Pancreas (tissue), 10 donors: ENCODE measurements at places on chromosomes 2 and 18.

DNA sequence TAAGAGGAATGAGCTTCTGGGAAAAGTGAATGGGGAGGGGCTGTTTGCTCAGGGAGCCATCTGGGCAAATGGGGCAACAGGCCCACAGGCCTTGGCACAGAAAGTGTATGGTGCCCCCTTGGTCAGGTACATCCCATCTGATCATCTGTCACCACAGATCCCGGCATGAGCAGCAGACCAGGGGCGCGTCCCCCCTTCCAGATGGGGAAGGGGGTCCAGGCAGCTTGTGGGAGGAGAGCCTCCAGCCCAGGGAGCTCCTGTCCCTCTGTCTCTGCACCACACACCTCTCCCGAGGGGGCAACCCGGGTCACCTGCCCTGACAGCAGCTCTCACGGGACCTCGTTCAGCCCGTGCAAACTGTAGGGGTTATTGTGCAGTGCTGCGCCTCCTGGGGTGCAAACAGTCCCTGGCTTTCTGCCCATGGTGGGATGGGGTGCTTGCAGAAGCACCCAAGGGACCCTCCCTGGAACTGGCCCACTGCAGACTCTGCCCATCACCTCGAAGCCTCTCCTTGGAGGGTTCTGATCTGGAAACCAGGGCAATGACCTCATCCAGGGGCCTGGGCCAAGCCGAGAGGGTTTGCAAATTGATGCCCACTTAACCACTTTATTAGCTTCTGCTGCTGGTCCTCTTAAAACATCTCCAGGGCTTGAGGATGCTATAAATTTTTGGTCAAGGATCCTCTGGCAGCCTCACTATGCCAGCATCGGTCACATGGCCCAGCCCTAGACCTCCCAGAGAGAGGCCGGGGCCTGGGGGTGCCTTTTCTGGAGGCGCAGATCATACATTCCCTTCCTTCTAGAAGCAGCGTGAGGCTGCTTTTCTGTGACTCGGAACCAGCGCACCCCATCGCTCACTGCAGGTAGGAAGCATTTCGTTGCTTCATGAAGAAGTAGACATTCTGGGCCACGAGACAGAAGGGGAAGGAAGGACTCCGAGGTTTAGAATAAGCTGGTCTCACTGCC is 7.6 kb upstream of the BOK start:
- peak; percentile 28 for DNase-seq

- DNase-seq, result no peak
Measured at GRCh38 chr18:50114448-50114847, 80.5 kb downstream of the MYO5B start.

GRCh38 chr18:5628512-5629255 is 84.9 kb upstream of the EPB41L3 start:
- peak; percentile 18 for DNase-seq

GRCh38 chr2:174878537-174879147 is 114.4 kb upstream of the CHRNA1 start:
- no peak for DNase-seq

GRCh38 chr18:36809590-36810381 is 19.0 kb downstream of the TPGS2 start:
- DNase-seq, result no peak

DNA sequence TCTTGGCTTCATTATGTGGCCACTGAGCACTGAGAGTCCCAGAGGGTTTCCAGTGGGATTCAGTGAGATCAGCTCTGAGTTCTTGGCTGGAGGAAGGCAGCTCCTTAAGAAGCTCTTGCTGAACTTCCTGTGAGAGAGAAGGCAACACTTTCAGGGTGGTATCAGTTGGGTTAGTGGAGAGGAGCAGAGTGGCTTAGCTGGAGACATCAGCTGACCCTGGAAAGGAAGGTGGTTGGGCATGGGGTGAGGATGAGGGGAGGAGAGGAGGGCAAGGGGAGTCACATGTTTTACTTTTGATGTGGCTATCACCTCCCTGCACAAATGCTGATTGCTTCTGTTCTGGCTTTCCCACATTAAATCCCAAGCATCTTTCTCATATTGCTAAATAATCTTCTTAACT is 95.1 kb downstream of the ACOXL start:
- DNase-seq, result no peak

GRCh38 chr2:88350331-88351248 is 101.9 kb downstream of the FOXI3 start:
- peak; percentile 88 for DNase-seq

GRCh38 chr2:205187731-205188130 is 494.6 kb upstream of the NRP2 start:
- no peak for DNase-seq

GRCh38 chr18:76566987-76567386 is 71.9 kb upstream of the ZNF516 start:
- DNase-seq, result no peak

- DNase-seq, result no peak
Measured at GRCh38 chr2:159179696-159180095, 106.8 kb downstream of the WDSUB1 start.

DNA sequence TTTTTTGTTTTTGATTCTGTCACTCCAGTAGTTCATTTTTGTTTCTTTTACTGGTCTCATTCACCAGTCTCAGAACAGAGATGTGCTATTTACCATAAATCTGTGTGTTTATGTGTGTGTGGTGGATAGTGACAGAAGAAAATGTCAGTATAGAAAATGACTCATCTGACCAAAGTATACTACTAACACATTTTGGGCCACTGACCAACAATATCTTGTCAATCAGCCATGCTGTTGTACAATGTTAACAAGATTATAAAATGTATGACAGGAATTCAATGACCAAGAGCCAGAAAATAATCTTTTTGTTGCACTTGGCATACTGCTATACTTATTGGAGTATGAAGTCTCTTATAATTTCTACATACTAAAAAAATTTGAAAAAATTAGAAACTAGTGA is 1081.4 kb upstream of the NRXN1 start:
- DNase-seq, result no peak

DNA sequence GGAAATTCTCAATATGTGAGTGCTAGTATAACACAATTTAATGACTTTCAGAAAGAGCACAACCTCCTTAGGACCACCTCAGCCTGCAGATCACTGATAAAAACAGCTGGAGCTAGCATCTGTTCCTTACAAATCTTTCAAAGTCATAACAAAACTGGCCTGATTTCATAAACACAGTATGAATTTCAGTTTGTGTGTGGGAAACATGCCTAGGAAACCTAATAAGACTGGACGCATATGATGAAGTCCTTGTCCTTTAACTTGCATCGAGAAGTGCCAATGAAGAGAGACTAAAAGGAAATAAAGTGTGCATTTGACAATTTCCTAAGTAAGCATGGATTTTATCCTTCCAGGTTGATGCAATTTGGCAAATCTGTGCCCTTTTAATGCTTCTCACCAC is 74.1 kb upstream of the KLHL14 start:
- DNase-seq, result no peak

GRCh38 chr2:15546297-15547098 is 14.6 kb downstream of the NBAS start:
- DNase-seq, result no peak

DNA sequence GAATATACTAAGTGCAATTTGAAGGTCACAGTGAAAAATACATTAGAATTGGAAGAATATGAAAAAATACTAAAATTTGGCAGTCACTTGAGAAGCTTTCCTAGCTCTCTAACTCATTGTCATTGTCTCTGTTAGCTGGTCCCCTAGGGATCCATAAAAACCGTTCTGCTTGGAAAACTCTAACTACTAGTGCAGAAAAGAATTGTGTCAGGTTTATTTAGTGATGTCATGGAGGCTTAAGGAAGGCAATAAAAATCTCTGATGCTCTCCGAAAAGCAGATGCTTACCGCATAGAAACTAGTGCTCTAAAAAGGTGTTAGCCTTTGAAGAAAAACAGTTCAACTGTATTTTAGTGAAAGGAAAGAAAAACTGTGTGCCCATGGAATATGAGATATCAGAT is 150.1 kb upstream of the DLGAP1 start:
- no peak for DNase-seq

GRCh38 chr2:233803292-233803911 is 25.3 kb downstream of the MROH2A start:
- DNase-seq, result no peak

DNA sequence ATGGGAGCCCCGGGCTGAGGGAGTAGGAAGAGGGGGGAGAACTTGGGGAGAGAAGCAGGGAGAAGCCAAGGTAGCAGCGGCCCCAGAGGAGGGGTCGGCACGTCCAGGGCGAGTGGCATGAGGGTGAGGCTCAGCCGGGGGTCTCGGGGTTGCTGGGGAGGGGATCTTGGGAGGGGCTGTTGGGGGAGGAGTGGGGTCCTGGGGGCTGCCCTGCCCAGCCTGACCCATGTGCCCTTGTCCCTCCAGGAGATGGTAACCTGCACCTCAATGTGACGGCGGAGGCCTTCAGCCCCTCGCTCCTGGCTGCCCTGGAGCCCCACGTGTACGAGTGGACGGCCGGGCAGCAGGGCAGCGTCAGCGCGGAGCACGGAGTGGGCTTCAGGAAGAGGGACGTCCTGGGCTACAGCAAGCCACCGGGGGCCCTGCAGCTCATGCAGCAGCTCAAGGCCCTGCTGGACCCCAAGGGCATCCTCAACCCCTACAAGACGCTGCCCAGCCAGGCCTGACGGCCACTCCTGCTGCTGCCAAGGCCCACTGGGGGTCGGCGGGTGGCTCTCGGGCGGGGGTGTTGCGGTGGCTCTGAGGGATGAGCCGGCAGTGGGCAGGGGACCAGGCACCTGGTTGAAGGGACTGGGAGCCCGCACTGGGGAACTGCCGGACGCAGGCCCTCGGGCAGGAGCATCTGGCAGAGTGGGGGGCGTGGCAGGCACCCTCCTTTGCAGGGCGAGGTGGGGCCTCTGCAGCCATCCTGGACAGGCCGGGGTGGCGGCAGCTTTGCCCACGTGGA is 9.0 kb upstream of the GAL3ST2 start:
- no peak for DNase-seq
